ENCODE measurements at places on chromosomes 6 and 20. TPM values are rescaled to one million over a fixed set of nuclear protein-coding genes. Genes with fewer than 3 reads are reported as not detected.

Gene PRND
- 24.2 TPM for polyA plus RNA-seq

DNA sequence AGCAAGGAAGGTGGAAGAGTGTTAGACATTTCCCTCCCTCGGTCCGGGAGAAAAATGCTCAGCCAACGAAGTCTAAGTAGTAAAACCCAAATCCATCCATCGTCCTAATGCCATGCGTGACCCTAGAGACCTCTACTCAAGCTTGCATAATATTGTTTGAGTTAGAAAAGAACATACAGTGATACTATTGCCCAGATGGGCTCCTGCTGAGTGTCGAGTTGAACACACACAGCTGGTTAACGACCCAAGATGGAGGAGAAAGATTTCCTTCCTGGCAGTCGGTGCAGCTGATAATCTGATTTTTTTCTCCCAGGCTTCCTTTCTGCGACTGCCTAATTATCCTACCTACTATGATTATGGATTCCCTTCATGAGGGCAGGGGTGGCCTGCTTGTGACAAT lies 164.4 kb upstream of the KCNG1 start:
- peak; percentile 59 for DNase-seq

GRCh38 chr6:169648617-169649016 lies 53.2 kb downstream of the WDR27 start:
- no peak for DNase-seq

- no peak for DNase-seq
Measured at GRCh38 chr20:10419550-10420133, 14.4 kb downstream of the MKKS start.

GRCh38 chr6:5142915-5143314 lies 57.8 kb downstream of the PPP1R3G start:
- no peak for DNase-seq

- no peak for DNase-seq
Measured at GRCh38 chr6:29527126-29527525, 32.4 kb downstream of the UBD start.

- no peak for DNase-seq
Measured at GRCh38 chr20:26167499-26167898, 470.8 kb upstream of the ZNF337 start.

GRCh38 chr6:139248911-139249310 lies 42.9 kb downstream of the TXLNB start:
- DNase-seq = no peak

Gene APOBEC2
- 20.8 TPM for polyA plus RNA-seq

GRCh38 chr6:113276601-113277000 lies 580.5 kb upstream of the MARCKS start:
- DNase-seq = no peak

GRCh38 chr20:33940666-33941065 lies 53.0 kb upstream of the RALY start:
- no peak for DNase-seq

Gene COL20A1
- 0.73 TPM for polyA plus RNA-seq

Gene TGM3
- 0.28 TPM for polyA plus RNA-seq

Gene OLIG3
- not detected for polyA plus RNA-seq

DNA sequence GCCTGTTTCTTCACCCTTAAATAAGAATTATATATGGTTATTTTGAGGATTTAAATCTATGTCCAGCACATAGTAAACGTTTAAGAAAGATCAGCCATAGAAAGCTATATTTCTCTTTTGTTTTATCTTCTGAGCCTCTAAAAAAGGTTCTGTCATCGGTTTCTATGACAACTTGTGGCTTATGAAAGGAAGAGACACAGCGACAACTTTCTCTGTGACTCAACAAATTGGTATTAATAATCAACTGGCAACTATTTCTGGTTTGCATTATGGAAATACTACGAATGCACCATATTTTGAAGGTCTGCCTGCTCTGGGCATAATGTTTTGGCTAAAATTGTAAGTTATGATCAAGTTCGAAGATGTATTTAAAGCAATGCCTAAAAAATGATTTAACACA lies 751.0 kb downstream of the CD109 start:
- no peak for DNase-seq

DNA sequence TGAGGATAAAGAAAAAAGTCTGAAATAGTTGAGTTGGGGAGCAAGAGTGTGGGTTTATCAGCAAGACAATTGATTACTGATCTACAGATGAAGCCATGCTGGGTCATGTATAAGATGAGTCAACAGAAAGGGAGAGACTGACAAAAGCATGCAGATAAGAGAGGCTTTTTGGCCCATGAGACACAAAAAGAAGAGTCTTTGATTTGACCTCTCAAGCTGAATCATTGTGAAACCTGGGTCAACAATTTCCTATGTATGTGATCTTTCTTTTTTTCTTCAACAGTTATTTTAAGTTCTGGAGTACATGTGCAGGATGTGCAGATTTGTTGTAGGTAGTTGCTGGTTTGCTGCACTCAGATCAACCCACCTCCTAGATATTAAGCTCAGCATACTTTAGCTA lies 15.9 kb downstream of the RIMS1 start:
- no peak for DNase-seq

GRCh38 chr20:31740208-31740607 lies 1.1 kb downstream of the TPX2 start:
- no peak for DNase-seq

Gene NKX2-2
- 0.17 TPM for polyA plus RNA-seq

Gene GSTA3
- 2.5 TPM for polyA plus RNA-seq

Gene FAM229B
- polyA plus RNA-seq = 38.0 TPM

All from right lung (tissue), 10 donors.